ENCODE measurements at places on chromosomes 6 and 20.

DNA sequence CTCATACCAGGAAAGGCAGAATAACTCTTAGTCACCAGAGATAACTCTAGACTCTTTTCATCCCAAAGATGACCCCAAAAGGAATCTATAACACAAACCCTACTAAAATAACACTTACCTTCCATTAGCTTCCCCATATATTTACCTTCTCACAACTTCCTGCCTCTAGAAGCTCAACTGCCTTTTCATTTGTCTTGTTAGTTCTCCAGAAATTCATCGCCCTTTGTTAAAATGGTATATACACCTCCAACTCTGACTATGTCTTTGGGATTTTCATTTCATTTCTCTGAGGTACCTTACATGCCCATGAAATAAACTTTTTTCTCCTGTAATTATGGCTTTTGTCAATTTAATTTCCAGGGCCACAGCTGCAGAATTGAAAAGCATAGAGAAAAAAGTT, 33.5 kb downstream of the GCM1 start:
- DNase-seq = no peak

- no peak for DNase-seq
These were observed 10.5 kb upstream of the TAB2 start for GRCh38 chr6:149306967-149307366.

- DNase-seq = no peak
These were observed 702.7 kb downstream of the MAFB start for GRCh38 chr20:39986173-39986904.

- no peak for DNase-seq
These were observed 20.8 kb downstream of the SLC35F1 start for GRCh38 chr6:117927866-117928265.

GRCh38 chr6:154579485-154579884, 69.0 kb upstream of the CNKSR3 start:
- DNase-seq = no peak

GRCh38 chr6:73382462-73383113, 12.0 kb upstream of the DDX43 start:
- DNase-seq = no peak

- DNase-seq = no peak
These were observed 7.0 kb upstream of the CDK19 start for GRCh38 chr6:110822249-110822648.

Measured in stimulated activated CD4-positive, alpha-beta T cell treated with anti-CD3 and anti-CD28 coated beads, Interleukin-1b, Interleukin-23, amount 100 ng/mL, for 1 hour (primary cell).